Activated T-helper 2 cell treated with anti-CD3 and anti-CD28 coated beads, Interferon-gamma antibody, Interleukin-2, Interleukin-4, amounts not matched to agents 10 μg/mL and 5 μg/mL and 100 μg/mL, durations not matched to agents 14 hours and 24 hours and 36 hours (primary cell): ENCODE measurements at places on chromosomes 13 and 19. TPM values are rescaled to one million over a fixed set of nuclear protein-coding genes. Genes with fewer than 3 reads are reported as not detected.

- H3K36me3 ChIP-seq = no peaks in the 10 kb centered on the region
- DNase-seq = no peak
- peaks cover 11% of the 10 kb centered on the region for H3K4me1 ChIP-seq
- H3K27me3 ChIP-seq = peaks cover 71% of the 10 kb centered on the region
- H3K27ac ChIP-seq = no peak overlapping the region
- H3K4me3 ChIP-seq = no peak overlapping the region
These were observed 14.0 kb downstream of the CDX2 start for GRCh38 chr13:27955014-27955591.

- DNase-seq = no peak
- H3K4me1 ChIP-seq = no peaks in the 10 kb centered on the region
- H3K36me3 ChIP-seq = no peaks in the 10 kb centered on the region
- H3K27me3 ChIP-seq = peaks cover 5% of the 10 kb centered on the region
- H3K27ac ChIP-seq = no peak overlapping the region
These were observed 42.6 kb upstream of the AMER2 start for GRCh38 chr13:25214491-25215252.

- no peak for DNase-seq
- no peaks in the 10 kb centered on the region for H3K36me3 ChIP-seq
- H3K4me3 ChIP-seq = no peak within 1 kb of the TSS
- H3K4me1 ChIP-seq = no peaks in the 10 kb centered on the region
These were observed at the start of gene KLK5 for GRCh38 chr19:50952910-50953309. Gene KLK5 (minus strand): TSS chr19:50953038. CDS start chr19:50952657, 381 bp downstream.

GRCh38 chr19:3075605-3076431 lies 13.5 kb upstream of the TLE5 start:
- no peak overlapping the region for H3K27ac ChIP-seq
- H3K4me3 ChIP-seq = no peak overlapping the region
- no peaks in the 10 kb centered on the region for H3K36me3 ChIP-seq
- H3K27me3 ChIP-seq = no peaks in the 10 kb centered on the region
- H3K4me1 ChIP-seq = peaks cover 3% of the 10 kb centered on the region

- H3K36me3 ChIP-seq = no peaks in the 10 kb centered on the region
- no peak overlapping the region for H3K27ac ChIP-seq
- no peaks in the 10 kb centered on the region for H3K4me1 ChIP-seq
- no peak overlapping the region for H3K4me3 ChIP-seq
These were observed 226.7 kb downstream of the RFC3 start for GRCh38 chr13:34044660-34045080.

GRCh38 chr19:11699931-11700794 lies 38.6 kb downstream of the ZNF823 start:
- peaks cover 2% of the 10 kb centered on the region for H3K27me3 ChIP-seq
- no peak overlapping the region for H3K27ac ChIP-seq
- no peaks in the 10 kb centered on the region for H3K36me3 ChIP-seq
- H3K4me3 ChIP-seq = no peak overlapping the region

DNA sequence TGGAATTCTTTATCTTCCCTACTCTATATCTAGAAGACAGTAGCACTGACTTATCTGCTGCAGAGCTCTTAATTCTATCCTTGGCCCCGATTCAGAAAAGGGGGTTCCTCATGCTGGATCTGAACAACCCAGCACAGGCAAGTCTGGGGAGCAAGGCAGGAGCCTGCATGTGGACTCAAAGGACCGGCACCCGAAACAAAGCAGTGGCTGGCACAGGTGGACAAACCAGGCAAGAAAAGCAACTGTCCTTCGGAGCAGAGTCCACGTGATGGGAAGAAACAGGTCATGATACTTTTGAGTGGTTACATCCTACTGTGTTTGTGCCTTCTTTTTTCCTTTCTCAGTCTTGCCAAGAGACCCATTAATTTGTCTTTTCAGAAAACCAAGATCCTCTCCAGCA lies 38.3 kb downstream of the GPR42 start:
- no peak for DNase-seq
- no peak overlapping the region for H3K4me3 ChIP-seq
- H3K27ac ChIP-seq = no peak overlapping the region

DNA sequence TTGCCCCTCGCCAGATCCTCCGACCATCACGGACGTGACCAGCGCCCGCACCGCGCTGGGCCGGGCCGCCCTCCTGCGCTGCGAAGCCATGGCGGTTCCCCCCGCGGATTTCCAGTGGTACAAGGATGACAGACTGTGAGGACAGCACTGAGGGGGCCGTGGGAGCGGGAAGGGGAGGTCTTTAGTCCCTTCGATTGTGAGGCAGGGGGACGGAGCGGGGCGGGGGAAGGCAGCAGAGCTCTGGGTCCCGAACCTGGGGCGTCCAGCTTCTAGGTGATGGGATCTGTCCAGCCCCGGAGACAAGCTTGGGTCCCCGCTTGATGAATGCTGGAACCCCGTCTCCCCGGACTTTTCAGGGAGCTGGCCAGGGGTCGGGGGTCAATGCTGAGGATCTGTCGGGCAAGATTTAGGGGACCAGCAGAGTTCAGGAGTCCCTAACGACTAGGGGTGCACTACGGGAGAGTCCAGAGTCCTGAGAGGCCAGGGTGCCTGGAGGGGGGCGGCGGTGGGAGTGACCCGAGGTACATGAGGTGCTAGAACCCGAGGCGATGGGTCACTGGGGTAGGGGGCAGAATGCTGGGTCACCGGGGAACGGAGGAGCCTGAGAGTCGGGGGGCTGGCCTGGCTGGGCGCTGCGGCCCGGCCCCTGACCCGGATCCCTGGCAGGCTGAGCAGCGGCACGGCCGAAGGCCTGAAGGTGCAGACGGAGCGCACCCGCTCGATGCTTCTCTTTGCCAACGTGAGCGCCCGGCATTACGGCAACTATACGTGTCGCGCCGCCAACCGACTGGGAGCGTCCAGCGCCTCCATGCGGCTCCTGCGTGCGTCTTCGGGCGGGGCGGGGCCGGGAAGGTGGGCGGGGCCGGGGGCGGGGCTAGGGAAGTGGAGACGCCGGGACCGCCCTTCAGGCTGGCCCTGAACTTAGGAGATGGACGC lies 14.6 kb downstream of the VSIG10L start:
- DNase-seq = peak; percentile 66
- H3K27me3 ChIP-seq = peaks cover 37% of the 10 kb centered on the region
- H3K36me3 ChIP-seq = peaks cover 22% of the 10 kb centered on the region
- peaks cover 23% of the 10 kb centered on the region for H3K4me1 ChIP-seq

DNA sequence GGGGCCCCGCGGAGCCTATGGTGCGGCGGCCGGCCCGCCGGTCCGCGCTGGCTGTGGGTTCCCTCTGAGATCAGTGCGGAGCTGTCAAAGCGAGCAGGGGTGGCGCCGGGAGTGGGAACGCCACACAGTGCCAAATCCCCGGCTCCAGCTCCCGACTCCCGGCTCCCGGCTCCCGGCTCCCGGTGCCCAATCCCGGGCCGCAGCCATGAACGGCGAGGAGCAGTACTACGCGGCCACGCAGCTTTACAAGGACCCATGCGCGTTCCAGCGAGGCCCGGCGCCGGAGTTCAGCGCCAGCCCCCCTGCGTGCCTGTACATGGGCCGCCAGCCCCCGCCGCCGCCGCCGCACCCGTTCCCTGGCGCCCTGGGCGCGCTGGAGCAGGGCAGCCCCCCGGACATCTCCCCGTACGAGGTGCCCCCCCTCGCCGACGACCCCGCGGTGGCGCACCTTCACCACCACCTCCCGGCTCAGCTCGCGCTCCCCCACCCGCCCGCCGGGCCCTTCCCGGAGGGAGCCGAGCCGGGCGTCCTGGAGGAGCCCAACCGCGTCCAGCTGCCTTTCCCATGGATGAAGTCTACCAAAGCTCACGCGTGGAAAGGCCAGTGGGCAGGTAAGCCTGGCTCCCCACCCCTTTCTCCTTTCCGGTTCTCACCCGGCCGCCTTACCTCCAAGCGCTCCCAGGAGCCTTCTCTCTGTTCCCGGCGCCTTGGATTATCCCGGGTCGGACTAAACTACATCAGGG lies at the start of gene PDX1:
TSS of gene PDX1 (plus strand) at position 67 of the 743 bp plus-strand sequence. CDS start at position 206, 139 bp downstream.
- no peak for DNase-seq
- peak within 1 kb of the TSS; percentile 41 for H3K4me3 ChIP-seq
- peaks cover 8% of the 10 kb centered on the region for H3K4me1 ChIP-seq
- H3K27ac ChIP-seq = no peak within 1 kb of the TSS
- H3K27me3 ChIP-seq = peaks cover 80% of the 10 kb centered on the region

DNA sequence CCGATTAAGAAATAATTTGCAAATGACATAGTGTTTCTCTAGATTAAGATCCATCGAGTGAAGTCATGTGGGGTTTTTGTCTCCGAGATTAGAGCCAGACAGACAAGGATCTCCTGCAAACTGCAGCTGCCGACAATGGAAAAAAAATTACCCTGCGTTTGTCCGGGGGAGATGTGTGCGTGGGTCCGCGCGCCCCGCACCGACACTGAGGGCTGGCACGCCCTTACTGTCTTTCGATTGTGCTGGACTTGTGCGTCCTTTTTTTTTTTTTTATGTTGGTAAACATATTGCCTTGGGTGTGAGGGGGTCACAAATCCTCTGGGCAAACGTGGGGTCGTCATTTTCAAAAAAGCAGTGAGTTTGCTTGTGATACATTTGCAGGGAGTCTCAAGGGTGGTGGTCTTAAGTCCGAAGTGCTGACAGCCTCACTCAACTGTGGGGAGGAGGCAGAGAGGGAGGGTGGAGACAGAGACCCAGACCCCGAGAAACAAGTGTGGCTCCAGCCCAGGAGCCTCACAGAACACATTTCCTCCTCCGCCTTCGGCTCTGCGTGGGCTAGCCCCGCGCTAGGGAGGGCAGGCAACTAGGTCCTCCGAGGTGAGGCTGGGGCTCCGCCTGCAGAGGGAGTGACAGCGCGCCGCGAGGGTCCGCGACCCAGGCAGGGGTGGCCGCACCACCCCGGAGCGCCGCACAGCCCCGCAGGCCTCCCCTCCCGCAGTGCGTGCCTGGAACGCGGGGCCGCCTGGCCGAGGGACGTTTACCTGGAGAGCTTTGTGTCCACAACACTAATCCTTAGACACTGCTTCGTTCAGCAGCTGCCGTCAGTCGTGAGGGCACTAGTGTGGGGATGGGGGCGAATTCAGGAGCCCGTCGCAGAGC lies 11.7 kb upstream of the SOX1 start:
- H3K36me3 ChIP-seq = no peaks in the 10 kb centered on the region
- no peaks in the 10 kb centered on the region for H3K4me1 ChIP-seq
- H3K4me3 ChIP-seq = no peak overlapping the region
- DNase-seq = no peak
- H3K27ac ChIP-seq = peak overlapping the region; percentile 16

DNA sequence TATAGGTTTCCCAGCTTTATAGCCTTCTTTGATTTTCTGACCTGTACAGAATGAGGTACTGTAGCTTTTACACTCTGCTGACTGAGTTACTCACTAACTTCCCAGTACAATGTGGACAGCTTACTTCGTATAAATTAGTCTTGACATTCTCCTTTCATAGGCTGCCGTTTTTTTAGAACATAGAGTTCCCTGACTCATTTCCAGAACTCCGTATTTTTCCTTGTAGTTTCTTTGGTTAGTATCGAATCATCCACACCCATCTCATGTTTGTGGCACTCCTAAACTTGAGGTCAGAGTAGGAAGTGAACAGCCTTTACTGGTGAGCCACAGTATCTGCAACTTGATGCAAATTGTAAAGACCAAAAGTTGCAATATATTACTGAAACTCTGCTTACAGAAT lies 303.9 kb downstream of the SLITRK5 start:
- H3K27ac ChIP-seq = no peak overlapping the region
- H3K4me3 ChIP-seq = no peak overlapping the region
- H3K4me1 ChIP-seq = no peaks in the 10 kb centered on the region

Gene MYBPC2
- 0.21 and 0.25 TPM in 2 replicates for total RNA-seq

Gene CEACAM5
- total RNA-seq = not detected in 2 replicates

Gene VASP
- total RNA-seq = 232 and 244 TPM in 2 replicates

Gene CCDC8
- total RNA-seq = not detected in 2 replicates

Gene EFNA2
- total RNA-seq = not detected in 2 replicates

Gene ACP4
- total RNA-seq = not detected in 2 replicates

Gene ADGRE2
- 2.7 and 3.6 TPM in 2 replicates for total RNA-seq

Gene PALM
- total RNA-seq = not detected in 2 replicates

Gene ISOC2
- total RNA-seq = 30.4 and 34.8 TPM in 2 replicates

Gene EDNRB
- not detected in 2 replicates for total RNA-seq

Gene R3HDM4
- total RNA-seq = 77.1 and 83.3 TPM in 2 replicates
